Epithelial cell of proximal tubule (primary cell): ENCODE measurements at places on chromosomes 12 and 14.

DNA sequence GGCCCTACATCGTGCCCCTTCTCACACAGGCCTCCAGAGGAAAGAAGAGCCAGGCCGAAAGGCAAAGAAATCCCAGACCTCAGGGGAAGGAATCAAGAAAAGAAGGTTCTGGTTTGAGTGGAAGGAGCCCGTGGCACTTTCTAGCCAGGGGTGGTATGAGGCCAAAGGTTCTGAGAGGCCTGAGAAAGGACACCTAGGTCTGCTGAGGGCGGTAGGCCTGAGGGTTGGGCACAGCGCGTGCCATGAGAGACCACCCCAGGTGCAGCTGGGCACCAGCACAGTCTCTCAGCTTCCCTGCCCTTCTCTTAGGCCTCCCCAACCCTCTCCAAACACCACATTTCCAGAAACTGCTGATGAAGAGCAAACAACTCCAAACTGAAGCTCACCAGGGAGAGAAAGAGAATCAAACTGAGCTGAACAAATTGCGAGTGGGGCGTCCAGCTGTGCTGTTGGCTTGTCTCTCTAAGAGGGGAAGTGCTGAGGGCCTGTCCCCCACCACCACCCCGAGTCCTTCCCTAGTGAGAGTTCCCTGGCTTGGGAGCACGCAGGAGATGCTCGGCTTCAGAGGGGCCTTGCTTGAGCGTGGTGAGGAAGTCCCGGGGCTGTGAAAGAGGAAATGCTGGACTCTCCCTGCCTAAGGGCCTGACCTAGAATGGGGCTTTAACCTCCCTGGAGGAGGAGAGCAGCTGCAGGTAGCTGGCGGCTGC is 184.8 kb downstream of the ZFP36L1 start:
- no peak for DNase-seq

DNA sequence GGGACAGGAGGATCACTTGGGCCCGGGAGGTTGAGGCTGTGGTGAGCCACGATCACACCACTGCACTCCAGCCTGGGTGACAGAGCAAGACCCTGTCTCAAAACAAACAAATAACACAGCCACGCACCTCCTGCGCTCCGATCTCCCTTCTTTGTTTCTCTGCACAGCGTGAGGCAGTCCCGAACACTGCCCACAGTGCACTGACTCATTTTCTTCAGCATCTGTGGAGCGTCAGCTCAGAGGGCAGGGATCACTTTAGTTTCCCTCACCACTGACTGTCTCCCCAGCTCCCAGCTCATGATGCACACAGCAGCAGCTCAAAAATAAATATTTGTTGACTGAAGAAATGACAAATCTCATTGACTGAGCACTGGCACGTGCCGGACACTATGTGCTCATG is 883 bp upstream of the MYL2 start:
- DNase-seq, result no peak

DNA sequence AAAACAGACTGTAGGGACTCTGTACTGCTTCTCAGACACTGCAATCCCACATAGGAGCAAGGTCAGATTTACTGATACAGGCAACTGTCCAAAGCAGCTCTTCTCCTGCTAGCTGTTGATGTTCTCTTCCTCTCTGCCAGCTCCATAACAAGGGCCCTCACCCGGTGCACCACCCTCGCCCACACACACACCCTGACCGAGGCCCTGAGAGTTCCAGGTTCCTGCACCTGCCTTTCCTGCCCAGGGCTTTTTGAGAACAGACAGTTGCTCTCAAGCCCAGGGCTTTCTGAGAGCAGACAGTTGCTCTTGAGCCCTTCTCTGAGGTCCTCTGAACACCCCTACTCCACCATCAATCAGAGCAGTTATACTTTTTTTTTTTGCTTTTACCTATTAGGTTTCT is 233.8 kb upstream of the GARIN6 start:
- no peak for DNase-seq

- no peak for DNase-seq
Observed at GRCh38 chr14:21527318-21527679, 1.2 kb upstream of the SALL2 start.

- no peak for DNase-seq
Observed at GRCh38 chr14:64736271-64737169, 32.3 kb downstream of the PLEKHG3 start.

DNA sequence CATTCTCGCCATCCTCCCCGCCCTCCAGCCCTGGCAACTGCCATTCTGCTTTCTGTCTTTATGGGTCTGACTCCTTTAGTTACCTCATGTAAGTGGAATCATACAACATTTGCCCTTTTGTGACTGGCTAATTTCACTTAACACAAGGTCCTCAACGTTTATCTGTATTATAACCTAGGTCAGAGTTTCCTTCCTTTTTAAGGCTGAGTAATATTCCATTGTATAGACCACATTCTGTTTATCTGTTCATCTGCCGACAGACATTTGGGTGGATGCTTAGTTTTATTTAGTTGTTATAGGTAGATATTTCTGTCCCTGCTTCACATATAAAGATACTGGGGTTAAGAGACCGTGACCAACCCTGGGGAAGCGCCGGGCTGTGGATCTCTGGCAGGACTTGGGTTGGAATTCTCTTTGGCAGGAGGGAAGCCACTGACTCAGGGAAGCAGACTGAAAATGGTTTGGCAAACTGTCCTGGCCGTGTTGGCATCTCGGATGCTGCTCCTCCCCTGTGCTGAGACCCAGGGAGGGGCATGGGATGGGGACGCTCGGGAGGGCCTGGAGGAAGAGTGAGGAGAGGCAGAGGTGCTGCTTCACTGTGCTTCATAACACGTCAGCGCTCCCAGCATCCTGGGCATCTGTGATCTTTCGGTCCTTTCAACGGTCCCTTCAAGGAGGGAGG is 38.9 kb downstream of the TEAD4 start:
- no peak for DNase-seq

DNA sequence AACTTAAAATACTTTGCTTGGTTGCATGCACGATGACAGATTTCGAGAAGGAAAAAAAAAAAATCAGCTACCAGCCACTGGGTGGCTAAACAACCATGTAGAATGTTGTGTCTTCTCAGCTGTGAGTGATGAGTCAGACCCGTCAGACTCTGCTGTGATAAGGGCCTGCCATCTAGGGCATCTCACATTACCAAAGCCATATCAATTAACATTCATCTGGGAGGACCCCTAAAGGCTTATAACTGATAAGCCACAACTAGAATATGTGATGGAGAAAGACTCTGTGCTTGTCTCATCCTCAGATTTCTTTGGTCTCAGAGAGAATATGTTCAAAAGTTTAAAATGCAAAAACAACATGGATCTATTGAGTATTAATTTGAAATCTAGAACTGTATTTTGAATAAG is 111.5 kb downstream of the PAX9 start:
- no peak for DNase-seq

DNA sequence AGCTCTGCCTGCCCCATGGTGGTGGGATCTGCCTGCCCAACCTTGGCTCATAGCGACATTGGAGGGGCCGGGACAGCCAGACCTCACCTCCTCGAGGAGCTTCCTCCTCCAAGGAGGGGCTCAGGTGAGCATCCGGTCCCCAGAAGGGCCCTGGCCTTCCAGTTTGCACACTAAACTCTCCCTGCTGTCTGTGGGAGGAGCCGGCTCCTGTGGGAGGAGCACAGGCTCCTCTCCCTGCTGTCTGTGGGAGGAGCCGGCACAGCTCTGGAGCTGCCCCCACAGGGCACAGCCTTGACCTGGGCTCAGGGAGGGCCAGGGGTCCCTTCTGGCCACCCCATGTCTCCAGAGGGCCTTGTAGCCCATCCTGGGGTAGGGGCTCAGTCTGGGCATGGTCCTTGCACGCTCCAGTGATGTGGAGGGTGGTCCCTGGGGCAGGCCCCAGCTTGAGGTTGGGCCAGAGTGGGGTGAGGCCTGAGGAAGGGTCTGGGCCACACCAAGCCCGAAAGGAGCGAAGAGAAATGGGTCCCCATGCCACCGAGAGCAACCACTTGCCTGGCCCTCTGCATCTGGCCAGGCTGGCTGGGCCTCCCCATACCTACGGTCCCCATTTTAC is 147.5 kb upstream of the C14orf180 start:
- no peak for DNase-seq

GRCh38 chr12:48342980-48343379 is 7.7 kb downstream of the ZNF641 start:
- no peak for DNase-seq

DNA sequence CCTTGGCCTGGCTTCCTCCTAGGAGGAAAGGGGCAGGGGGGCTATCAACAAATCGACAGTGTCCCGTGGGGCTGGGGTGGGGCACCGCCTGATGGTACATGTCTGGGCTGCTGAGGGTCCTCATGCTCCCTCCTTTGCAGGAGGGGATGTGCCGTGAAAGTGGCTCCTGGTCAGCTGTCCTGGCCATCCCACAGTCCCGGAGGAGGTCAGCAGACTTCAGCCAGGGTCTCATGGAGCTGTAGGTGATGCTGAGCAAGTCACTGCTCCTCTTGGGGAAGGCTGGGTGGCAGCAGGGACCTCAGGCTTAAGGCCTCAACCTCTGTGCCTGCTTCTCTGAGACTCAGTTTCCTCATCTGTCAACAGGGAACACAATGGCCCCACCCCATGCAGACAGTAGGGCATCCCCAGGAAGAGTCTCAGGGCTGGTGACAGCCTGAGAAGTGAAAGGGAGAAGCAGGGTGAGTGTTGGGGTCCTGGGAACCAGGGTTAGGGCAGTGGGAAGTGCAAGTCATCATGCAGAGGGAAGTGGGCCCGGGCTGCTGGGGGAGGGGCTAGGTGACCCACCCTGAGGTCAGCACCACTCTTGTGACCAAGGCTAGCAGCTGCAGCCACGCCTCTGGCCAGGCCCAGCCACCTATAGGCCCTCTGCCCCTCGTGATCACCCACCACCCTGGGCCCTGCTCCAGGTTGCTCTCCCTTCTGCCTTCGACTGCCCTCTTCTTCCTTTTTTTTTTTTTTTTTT is 4.4 kb upstream of the TNFAIP2 start:
- DNase-seq, result no peak

GRCh38 chr12:49550693-49551252 is 11.9 kb downstream of the KCNH3 start:
- DNase-seq, result no peak

- DNase-seq, result no peak
Observed at GRCh38 chr14:68458253-68458652, 334.6 kb downstream of the ZFP36L1 start.
